Suppressor macrophage (primary cell): ENCODE measurements at places on chromosomes 11 and 22.

GRCh38 chr22:50086526-50086925 lies 1.3 kb upstream of the MLC1 start:
- DNase-seq = no peak

DNA sequence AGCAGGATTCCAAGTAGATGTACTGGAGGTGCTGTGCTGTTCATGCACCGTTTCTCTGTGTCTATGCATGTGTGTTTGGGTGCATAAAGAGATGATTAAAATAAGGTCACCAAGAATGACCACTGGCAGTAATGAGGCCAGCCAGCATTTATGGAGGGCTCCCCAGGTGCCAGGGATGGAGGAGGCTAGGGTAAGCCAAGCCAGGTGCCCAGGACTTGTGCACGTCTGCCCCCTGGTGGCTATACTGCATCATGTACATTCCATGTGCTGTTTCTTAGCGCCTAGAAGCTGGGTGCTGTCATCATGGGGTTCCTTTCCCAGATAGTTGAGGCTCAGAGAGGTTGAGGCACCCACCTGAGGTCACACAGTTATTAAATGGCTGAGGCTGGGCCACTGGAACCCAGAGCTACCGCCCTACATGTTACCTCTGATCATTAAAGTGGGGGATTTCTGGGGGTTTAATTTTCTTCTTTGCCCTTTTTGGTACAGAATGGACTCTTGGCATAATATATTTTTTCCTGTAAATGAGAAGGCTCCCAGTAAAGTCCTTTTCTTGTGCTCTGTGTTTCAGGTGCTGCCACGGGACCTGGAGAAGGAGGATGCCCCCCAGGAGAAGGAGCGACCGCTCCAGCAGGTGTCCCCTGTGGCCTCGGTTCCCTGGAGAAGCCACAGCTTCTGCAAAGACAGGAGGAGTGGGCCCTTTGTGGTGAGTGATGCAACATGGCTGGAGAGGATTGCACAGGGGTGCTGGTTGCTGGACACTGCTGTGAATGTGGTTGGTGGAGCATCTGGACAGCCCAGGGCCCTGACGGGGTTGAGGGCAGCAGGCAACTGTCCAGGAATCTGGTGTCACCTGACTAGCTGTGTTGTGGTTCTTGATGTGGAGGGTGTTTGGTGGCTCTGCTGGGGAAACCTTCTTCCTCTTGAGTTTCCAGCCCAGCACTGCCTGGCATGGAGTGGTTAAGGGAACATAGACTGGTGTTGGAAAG lies 96.4 kb downstream of the KIAA1671 start:
- DNase-seq = peak; percentile 76

DNA sequence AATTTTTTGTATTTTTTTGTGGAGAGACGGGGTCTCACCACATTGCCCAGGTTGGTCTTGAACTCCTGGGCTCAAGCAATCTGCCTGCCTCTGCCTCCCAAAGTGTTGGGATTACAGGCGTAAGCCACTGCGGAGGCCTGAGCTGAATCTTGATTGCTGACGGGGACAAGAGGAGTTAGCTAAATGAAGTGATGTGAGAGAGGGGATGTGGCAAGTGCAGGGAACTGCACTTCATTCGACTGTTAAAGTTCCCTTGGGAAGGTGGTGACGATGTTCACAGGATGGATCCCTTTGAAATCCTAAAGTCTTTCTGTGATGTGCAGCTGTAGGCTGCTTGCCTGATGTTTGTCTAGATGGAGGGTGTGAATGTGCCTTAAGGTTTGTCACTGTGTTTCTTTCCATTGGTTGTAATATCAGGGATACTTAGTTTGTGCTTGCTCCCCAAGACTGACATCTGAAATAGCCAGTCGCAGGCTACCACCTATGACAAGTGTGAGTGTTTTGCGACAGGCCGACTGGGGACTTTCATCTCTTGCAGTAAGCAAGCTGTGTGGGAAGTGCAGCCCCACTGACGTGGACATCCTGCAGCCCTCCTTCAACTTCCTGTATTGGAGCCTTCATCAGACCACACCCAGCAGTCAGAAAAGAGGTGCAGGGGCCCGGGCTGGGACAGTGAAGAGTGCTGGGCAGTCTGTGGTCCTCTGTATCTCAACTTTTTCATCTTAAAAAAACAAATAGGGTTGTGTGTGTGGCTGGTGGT lies 19.6 kb upstream of the CCDC134 start:
- peak; percentile 96 for DNase-seq

- no peak for DNase-seq
These were observed 50.5 kb downstream of the RAB30 start for GRCh38 chr11:83020942-83021779.

GRCh38 chr11:80773919-80774318 lies 1333.1 kb upstream of the TENM4 start:
- no peak for DNase-seq

DNA sequence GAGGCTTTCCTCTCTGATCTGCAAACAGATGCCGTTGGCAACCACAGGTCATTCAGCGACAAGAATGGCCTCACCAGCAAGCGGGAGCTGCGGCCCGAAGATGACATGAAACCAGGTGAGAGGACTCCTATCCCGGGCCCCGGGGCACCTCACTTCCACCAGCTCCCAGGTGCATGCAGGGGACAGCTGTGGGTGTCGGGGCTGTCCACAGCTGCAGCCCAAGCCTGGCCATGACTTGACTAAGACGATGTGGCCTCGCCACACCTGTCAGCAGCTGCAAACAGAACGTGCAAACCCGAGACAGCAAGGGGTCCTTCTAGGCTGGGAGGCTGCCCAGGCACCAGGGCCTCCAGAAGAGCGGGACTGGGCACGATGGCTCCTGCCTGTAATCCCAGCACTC lies 3.6 kb downstream of the GAL start:
- DNase-seq = no peak

GRCh38 chr11:44366741-44367140 lies 56.8 kb upstream of the ALX4 start:
- DNase-seq = no peak

DNA sequence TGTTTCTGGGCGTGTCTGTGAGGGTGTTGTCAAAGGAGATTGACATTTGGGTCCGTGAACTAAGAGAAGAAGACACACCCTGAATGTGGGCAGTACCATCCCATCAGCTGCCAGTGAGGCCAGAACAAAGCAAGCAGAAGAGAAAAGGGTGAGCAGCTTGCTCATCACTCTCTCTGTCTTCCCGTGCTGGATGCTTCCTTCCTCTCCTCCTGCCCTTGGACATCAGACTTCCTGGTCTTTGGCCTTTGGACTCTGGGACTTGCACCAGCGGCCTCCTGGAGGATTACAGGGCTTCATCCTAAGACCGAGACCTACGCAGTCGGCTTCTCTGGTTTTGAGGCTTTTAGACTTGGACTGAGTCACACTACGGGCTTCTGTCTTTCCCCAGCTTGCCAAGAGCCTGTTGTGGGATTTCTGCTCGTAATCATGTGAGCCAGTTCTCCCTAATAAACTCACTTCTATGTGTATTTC lies 18.8 kb downstream of the APOL2 start:
- peak; percentile 69 for DNase-seq

GRCh38 chr22:24166811-24167210 lies 14.5 kb upstream of the SUSD2 start:
- DNase-seq = no peak

- peak; percentile 77 for DNase-seq
These were observed 39.3 kb upstream of the CELSR1 start for GRCh38 chr22:46576556-46577367.

DNA sequence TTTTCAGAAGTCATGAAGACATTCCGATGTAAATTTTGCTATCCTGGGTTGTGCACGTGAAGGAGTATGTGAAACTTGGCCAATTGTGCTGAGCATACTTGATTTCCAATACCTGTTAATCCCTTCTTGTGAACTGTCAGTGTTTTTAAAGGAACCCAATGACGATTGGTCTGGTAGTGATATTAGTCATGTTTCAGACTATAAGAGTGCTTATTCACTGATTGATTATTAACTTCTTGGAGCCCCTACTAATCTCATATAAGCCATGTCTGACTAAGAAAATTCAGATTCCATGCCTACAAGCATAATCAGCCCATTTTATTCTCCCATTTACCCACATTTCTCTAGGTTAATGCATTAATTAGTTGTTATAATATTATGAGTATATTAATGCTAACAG lies 330.8 kb upstream of the MTNR1B start:
- no peak for DNase-seq

GRCh38 chr11:69962152-69962551 lies 116.0 kb upstream of the ANO1 start:
- peak; percentile 49 for DNase-seq

DNA sequence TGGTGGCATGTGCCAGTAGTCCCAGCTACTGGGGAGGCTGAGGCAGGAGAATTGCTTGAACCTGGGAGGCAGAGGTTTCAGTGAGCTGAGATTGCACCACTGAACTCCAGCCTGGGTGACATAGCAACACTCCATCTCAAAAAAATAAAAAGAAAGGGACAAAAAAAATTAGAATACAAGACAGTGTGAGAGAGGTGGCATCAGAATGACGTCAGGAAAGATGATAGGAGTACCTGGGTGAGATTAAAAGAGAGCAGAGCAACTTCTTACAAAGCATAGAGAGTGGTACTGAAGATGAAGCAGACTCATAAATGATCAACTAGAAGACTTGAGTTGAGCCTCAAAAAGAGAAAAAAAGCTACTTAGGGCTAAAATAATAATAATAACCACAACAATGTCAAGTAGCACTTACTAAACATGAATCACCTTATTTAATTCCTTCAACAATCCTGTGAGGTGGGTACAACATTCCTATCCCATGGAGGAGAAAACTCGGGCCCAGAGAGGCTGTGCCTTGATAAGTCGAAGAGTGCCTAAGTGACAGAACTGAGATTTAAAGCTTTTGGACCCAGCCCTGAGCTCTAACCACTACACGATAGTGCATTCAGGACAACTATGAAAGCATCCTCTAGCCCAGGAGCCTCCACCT lies 5.2 kb upstream of the SLN start:
- no peak for DNase-seq

DNA sequence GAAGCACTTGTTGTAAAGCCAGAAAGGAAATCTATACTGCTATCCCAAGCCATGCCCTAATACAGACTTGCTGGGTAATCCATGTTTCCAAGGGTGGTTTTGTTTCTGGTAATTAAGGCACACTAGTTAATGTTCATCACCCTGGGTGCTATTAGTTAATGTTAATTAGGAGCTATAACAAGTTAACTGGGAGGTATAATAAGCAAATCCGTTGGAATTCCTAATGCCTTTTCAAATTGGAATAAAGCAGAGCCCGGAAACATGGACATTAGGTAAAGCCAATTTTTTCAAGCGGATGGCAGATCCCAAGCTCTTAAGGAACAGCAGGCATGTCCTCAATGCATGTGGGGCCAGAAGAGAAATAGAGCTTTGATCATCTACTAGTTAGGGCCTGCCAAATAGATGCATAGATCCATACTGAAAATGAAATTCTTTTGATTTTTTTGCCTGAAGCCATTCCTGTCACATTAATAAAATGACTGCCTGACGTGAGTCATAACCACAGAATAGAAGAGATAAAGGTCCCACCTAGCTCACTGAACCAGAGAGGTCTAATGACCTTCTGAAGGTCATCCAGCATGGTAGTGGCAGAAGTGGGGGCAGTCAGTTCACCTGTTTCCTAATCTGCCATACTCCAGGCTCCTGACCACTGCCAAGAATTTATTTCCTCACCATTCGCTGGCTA lies 28.5 kb upstream of the CCDC34 start:
- DNase-seq = no peak

DNA sequence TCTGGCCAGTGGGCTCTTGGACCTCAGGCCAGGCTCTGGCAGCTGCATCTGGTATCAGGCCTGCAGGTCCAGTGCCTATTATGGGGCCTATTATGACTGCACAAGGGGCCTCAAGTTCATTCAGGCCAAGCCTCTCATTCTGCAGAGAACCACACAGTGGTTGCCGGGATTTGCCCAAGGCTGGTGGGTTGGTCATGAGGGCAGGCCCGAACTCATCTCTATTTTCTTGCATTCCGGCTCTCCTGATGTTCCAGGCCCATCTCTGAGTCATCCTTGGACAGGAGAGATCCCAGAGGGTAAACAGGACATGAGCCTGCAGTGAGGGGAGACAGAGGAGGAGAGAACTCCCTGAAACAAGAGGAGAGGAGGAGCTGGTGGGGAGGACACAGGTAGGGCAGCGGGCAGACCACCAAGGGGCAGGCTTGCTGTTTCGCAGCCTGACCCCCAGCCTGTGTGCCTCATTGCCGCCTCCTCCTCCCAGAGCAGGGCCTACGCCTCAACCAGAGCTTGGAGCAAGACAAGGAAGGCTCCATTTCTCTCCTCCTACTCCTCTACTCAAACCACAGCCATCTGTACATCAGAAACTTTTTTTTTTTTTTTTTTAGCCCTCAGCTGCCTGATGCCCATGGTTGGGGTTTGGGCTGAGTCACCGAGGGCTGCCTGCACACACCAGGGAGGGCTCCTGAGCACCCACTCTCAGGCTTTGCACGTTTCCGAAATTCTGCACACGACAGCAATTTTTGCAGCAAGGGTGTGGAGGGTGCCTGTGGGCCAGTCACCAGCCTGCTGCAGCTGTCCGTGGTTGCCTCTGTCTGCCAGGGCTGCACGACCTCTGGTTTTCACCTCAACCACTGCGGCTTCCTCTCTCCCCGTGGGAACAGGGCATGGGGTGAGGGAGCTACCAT lies 12.7 kb upstream of the TREH start:
- DNase-seq = peak; percentile 65

GRCh38 chr11:75603791-75604736 lies 42.0 kb downstream of the SERPINH1 start:
- peak; percentile 44 for DNase-seq

GRCh38 chr22:40676644-40677043 lies 2.6 kb upstream of the MCHR1 start:
- peak; percentile 8 for DNase-seq

DNA sequence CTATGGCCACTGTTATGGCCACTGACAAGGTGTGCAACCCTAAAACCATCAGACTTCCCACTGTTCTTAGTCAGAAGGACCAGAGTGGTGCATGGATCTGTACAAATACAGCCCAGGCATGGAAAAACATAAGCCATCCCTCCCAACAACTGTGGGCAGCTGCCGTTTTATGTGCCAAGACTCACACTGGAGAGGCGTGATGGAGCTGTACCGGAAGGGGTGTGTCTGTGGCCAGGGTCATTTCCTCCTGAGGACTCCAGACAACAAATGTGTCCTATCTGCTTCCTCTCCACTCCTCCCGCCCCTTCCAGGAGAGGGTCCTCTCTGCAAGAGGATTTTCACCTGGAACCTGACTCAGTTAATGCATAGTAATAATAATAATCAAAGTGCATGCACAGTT lies 29.5 kb downstream of the KCNJ1 start:
- DNase-seq = no peak

DNA sequence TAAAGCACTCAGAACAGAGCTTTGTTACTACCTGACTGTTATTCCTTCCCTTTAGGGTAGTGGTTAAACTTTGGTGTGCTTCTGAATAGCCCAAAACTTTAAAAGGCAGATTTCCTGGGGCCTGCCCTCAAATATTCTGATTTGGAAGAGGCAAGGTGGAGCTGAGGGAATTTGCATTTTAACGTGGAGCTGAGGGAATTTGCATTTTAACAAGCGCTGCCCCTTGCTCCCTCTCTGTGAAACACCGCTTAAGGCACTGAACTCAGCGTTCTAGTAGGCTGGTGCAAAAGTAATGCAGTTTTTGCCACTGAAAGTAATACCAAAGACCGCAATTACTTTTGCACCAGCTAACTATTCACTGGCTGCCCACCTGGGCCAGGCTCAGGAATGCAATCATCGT lies 35.0 kb downstream of the TPST2 start:
- no peak for DNase-seq

- DNase-seq = no peak
These were observed at the start of gene PHF21B for GRCh38 chr22:45009606-45010531. Gene PHF21B, minus strand, starts transcription at chr22:45010005. Its CDS starts 456 bp downstream, at chr22:45009549.

GRCh38 chr22:45671783-45672563 lies at the start of gene ATXN10:
Gene ATXN10, plus strand, starts transcription at chr22:45671834. Its CDS starts 230 bp downstream, at chr22:45672064.
- DNase-seq = peak; percentile 82

- no peak for DNase-seq
These were observed 8.7 kb downstream of the CSF2RB start for GRCh38 chr22:36922105-36922608.
